GF-D8 (cell line): ENCODE measurements at places on chromosomes 12 and 14.

- no peak for DNase-seq
Measured at GRCh38 chr14:49919825-49920659, 27.2 kb downstream of the ARF6 start.

DNA sequence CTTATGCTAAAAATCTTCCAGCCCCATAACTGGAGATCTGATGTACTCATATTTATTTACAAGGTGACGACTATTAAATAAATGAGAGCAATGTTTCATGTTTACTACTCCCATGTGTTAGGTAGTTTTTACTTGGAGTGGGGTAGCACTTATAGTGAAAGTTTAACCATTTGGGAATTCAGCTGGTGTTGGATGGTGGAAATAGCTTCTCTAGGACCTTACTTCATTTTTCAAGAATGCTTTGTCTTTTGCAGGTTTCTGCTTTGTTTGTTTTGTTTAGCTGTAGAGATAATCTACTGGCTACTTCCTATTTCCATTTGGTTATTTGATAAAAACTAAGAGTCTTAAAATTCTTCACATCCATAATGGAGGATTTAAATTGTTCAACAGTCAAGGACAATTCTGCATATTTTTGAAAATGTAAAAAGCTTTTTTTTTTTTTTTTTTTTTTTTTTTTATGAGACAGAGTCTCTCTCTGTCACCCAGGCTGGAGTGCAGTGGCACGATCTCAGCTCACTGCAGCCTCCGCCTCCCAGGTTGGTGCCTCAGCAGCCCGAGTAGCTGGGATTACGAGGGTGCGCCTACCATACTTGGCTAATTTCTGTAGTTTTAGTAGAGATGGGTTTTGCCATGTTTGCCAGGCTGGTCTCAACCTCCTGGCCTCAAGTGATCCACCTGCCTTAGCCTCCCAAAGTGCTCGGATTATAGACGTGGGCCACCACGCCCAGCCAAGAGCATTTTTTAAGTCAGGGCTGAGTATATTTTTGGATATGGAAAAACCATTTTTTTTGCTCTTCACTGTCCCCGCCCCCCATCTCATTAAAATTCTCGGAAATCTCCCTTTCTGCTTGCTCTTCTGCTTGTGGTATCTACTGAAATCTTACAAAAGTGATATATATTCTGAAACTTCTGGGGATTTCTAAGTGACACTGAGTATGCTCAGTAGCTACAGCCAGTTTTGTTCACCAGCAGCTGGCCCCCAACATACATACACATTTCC is 1.4 kb upstream of the ABCD2 start:
- no peak for DNase-seq

DNA sequence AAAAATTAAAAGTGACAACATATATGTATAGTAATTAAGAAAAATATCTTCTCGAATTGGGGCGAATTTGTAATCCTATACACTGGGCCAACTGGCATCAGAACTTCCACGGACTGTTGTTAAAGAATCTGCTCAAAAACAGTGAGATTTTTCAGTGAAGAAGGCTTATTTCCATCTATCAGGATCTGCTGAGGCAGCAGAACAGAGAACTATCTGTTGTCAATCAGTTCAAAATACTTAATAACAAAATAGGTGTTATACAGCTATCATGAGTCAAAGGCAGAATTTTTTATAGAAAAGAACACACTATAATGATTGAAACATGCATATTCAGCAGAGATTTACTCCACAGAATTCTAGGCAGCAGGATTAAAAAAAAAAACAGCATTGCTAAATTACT is 41.9 kb downstream of the IFNG-AS1 start:
- no peak for DNase-seq

DNA sequence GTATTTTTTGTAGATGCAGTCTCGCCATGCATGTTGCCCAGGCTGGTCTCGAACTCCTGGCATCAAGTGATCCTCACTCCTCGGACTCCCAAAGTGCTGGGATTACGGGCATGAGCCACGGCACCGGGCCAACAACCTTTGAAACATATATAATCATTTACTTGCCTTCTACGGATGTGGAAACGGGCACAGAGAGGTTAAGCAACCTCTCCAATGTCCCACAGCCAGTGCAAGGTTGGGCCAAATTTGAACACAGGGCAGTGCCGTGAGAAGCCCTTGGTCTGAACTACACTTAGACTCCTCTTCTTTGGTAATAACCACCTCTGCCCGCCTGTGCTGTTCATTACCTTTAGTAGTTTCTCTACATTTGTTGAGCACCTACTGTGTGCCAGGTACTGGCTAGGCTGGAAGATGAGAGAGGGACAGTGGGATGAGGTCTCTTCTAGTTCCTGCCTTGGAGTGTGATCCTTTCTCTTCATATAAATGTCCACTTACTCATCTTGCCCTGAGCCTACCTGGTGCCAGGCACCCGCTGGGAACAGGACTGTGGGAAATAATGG is 2.2 kb downstream of the DDX54 start:
- DNase-seq: no peak

- DNase-seq: no peak
Measured at GRCh38 chr12:24890048-24890803, 58.7 kb downstream of the BCAT1 start.

GRCh38 chr12:57743769-57744168 is 1.1 kb upstream of the TSPAN31 start:
- no peak for DNase-seq

DNA sequence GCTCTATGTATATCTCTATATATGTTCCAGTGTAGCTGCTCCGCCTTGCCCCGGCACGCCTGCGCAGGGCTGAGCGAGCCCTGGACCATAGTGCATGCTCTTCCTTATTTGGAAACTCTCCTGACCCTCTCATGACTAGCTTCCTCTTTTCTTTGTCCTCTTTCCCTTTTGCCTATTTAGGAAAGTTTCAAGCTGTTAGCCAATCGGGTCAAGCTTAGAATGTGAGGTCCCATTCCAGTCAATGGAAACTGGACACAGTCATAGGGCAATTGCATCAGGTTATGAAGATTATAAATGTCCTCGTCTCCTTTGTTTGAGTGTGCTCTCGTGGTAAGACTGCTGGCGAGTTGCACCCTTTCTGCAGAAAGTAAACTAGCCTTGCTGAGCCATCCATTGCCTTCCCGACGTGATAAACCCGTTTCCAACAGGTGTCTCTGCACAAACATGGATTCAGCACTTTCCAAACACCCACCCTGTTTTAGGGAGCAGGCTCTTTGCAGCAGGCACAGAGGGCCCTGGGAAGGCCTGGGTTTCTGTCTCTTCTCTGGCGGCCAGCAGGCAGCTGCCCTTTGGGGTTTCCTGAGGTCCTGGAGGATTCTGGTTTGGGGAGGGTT is 30.9 kb downstream of the CCDC92 start:
- no peak for DNase-seq

DNA sequence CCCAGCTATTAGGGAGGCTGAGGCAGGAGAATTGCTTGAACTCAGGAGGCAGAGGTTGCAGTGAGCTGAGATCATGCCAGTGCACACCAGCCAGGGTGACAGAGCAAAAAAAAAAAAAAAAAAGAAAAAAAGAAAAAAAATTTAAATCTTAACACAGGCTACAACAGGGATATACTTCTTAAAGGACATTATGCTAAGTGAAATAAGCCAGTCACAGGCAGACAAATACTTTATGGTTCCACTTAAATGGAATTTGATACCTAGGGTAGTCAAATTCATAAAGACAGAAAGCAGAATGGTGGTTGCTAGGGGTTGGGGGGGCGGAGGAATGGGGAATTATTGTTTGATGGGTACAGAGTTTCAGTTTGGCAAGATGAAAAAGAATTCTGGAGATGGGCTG is 14.8 kb upstream of the PPTC7 start:
- no peak for DNase-seq

DNA sequence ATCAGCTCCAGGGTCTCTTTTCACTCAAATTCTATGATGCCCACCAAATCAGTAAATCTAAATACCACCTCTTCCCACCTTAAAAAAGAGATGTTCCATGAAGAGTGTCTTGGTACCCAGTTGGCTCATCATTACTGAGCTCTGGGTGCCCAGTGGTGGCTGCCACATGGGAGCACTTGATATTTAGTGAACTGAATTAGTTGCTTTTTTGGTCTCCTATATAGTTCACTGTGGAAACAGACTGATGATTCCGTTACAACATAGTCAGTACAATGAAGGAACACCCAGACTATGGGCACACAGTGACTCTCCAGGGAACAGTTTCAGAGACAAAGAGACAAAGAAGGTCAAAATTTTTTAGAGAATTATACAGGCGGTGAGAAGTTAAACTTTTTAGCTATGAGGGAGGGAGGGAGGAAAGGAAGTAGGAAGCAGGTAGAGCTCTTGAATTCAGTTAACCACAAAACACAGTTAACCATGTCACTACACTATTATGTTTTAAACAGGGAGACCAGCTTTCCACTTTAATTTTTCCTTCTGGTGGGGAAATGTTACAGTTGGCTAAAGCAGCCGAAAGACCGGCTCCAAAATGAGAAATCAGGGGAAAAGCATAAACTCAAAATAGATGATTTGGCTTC is 14.6 kb upstream of the YY1 start:
- no peak for DNase-seq

DNA sequence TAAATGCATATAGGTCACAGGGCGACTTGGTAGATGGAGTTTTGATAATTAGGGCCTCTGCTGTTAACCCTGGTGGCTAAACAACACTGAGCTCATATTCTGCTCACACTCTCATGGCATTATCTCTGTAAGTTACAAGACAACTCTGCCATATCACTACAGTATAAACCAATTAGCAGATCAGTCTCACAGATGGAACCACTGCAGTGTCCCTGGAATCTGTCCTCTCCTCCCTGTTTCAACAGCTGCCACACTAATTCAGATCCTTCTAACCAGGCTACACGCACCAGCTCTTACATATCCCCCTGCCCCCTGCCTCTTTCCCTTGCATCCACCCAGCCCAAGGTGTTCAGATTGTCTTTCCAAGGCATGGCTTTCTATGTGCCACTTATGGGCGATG is 161.0 kb upstream of the RMST start:
- DNase-seq: no peak
